ENCODE measurements at places on chromosomes 1 and 21.

DNA sequence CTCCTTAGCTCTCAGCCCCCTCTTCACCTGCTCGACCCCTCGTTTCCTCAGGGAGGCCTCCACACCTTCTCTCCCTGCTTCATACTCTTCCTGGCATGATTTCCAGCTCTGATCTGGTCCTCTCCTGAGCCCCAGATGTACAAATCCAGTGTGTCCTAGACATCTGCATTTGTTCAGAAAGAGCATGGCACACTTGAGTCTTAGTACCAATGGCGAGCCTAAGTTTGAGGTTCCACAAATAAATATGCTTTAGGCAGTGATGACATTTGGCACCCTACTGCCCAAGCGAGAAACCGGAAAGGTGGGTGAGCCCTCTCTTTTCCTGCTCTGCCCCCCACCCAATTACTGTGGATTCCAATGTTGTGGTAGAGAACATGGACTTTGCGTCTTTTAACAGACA lies 34.0 kb downstream of the ATP1A1 start:
- DNase-seq: no peak

DNA sequence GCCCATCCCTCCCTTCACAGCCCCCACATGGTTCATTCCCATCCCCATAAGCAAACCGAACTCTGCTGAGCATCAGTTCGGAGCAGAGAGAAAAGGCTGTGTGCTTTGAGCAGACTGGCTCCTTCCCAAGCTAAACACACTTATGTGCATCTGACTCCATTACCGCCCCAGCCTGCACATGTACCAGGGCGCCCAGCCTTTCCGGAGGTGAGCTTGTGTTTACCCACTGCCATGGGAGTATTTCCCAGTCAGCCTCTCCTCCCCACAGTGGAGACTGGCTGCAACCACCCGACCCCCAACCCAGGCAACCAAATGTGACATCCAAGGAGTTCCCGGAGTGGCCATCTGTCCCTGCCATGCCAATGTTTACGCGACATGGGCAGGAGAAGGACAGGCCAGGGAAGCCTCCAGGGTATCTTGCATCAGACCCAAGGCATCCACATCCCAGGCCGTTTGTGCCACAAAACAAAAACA lies 9.4 kb downstream of the TIAM1 start:
- no peak for DNase-seq

DNA sequence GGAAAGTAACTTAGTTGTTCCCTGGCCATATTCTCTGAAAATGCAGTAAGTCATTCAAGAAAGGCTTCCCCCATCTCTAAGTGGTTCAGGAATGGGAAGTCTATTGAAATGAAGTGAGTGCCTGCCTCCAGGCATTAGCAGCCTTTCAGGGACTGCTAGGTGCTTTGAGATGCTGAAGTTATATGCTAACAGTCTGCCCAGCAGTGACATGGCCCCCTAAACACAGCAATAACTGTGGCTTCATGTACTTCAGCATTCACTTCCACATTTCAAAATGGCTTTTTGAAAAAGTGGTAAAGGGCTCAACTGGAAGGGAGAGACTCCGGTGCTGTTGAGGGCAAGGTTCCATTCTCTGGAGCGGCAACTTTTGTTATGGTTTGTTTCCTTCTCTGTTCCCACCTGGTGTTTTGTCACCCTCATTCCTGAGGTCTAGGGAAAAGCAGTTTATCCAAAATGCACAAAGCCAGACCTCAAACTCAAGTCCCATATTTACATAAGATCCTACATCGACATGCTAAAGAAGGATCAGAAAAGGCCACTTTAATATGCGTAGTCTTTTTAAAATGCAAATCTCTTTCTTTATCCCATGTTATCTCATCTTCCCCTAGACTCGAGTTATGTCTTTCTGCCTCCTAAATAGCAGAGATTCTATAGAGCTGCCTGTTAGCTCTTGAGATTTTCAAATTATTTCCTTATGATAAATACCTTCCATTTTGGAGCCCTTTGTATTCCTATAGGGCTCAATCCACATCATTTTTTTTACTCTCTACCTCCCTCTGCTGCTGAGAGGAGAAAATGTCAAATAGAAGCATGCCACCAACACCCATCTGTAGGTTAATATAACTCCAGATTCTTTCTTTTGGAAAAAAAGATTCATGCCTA lies 34.2 kb upstream of the LRRC8C start:
- DNase-seq: peak; percentile 59

GRCh38 chr1:29685387-29685786 lies 449.1 kb downstream of the PTPRU start:
- no peak for DNase-seq

DNA sequence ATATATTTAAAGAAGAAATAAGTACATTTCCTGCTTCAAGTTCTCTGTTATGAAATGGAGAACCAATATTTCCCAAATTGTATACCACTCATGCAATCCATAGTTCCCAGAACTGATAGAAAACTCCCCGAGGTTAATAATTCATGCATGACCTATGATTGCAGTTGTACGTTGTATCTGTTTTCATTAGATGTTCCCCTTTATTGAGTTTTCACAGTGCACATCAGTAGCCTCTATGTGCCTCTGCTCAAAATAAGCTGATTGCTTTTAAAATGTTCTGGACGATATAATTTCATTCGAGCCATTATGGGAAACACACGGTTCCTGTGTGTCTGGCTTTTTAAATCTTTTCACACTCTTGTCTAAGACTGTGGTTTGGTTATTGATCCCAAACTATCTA lies 253.1 kb upstream of the KIAA0040 start:
- DNase-seq: no peak

DNA sequence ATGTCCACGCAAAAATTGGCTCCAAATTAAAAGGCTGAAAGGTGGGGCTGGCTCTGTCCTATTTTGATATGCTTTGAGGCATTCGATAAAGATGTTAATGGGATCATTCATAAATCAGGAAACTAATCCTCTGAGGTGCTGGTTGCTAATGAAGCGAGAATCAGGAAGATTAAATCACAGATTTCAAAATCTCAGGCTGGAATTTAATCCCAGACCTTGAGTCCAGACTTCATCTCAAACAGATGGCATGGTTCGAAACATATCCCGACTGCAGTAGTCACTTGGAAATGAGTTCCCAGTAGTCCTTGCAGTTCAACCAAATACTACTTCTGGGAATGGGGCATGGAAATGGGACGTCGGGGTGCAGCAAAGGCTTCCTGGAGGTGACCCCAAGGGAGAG lies 4.5 kb upstream of the KLF17 start:
- DNase-seq: no peak

- DNase-seq: no peak
Observed at GRCh38 chr21:18023157-18023556, 204.0 kb upstream of the C21orf91 start.

DNA sequence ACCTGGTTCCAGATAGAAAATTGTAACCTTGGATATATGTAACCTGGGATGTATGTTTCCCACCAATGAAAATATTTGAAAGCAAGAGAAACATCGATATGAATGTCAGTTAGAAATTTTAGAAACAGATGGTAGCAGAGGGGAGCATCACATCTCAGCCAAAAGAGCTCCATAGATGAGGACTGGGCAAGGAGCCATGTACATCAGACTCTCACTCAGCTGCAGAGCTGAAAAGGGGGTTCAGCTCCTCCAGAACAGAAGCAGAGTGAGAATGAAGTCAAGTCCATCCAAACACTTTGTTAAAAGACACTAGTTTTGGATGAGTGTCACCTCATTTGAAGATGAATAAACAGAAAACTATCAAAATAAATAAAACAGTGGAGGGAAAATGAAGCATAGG lies 202.4 kb downstream of the HMCN1 start:
- DNase-seq: no peak

DNA sequence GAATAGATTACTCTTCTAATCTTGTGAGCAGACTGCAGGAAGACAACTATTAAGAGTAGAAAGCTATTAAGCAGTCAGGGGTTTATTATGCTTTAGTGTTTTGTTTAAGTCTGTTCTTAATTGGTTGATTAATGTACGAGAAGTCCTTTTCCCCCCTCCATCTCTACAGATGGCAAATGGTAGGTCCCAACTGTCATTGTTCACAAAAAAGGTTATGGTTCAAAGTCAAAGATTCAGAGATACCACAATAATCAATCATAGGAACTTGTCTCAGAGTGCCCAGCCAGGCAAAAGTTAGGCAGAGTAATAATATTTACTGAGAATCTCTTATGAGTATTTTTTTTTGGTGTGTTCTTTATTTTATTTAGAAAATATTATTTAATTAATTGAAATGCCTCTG lies 26.8 kb downstream of the NFIA start:
- DNase-seq: no peak

GRCh38 chr1:94111879-94112278 lies 9.1 kb downstream of the ABCA4 start:
- no peak for DNase-seq

DNA sequence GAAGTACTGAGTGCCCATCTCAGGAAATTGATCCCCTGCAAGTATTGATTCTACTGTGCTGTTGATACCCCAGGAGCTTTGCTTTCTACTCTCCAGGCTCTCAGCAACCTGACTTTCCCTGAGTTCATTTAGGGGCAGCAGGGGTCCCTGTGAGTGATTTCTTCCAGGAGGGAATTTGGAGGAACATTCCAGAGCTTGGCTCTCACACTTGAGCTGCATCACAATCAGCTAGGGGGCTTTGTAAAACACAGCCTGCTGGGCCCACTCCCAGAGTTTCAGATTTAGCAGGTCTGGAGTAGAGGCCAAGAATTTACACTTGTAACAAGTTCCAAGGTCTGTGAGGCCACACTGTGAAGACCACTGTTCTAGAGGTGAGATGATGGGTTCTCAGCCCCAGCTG lies 16.1 kb upstream of the ACTL8 start:
- DNase-seq: no peak

GRCh38 chr21:19900149-19900548 lies 1098.1 kb upstream of the NCAM2 start:
- DNase-seq: no peak

GRCh38 chr21:34922479-34922878 lies 126.6 kb downstream of the RUNX1 start:
- DNase-seq: peak; percentile 52

- no peak for DNase-seq
Observed at GRCh38 chr1:155759966-155760630, 71.2 kb downstream of the DAP3 start.

GRCh38 chr1:50156241-50157010 lies 47.7 kb downstream of the ELAVL4 start:
- no peak for DNase-seq

- peak; percentile 53 for DNase-seq
Observed at GRCh38 chr21:45109831-45110492, 35.6 kb downstream of the ADARB1 start.

DNA sequence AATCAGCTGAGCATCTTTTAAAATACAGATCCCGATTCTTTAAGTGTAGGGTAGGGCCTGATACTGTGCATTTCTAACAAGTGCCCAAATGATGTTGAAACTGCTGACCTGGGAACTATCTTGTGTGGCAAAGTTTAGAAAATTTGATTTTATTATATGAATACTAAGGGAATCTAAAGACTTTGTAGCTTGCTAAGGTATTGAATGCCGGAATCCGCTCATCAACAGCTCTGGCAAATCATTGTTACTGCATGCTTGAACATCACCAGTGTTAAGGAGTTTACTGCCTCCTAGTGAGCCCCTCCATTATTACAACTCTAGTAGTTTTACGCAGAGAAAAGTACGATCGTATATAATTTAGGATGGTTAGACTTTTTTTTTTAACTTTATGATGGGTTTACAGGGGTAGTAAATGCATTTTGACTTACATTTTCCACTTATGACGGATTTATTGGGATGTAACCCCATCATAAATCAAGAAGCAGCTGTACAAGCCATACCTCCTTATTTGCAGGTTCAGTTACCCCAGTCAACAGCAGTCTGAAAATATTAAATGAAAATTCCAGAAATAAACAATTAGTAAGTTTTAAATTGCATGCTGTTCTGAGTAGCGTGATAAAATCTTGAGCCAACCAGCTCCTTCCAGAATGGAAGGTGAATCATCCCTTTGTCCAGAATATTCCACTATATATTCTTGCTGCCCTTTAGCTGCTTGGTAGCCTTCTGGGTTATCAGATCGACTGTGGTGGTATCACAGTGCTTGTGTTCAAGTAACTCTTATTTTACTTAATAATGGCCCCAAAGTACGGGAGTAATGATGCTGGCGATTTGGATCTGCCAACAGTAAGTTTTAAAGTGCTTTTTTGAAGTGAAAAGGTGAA lies 892 bp downstream of the TYW3 start:
- peak; percentile 78 for DNase-seq

DNA sequence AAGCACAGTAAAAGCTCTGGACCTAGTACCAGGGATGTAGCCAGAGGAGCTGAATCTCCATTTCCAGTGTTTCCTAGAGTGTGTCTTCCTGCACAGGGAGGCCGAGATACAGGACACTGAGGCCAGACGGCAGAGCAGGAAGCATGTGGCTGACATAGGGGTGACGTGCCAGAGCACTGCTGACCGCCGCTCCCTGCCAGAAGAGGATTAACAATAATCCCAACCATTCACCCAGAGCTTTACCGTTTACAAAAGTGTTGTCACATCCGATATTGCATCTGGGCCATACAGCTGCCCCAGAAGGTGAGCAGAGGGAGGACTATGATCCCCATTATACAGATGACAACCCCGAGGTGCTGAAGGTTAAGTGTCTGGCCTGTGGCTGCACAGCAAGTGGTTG lies 5.8 kb upstream of the CLDN19 start:
- no peak for DNase-seq

GRCh38 chr1:245481261-245481660 lies 326.5 kb downstream of the KIF26B start:
- DNase-seq: no peak

DNA sequence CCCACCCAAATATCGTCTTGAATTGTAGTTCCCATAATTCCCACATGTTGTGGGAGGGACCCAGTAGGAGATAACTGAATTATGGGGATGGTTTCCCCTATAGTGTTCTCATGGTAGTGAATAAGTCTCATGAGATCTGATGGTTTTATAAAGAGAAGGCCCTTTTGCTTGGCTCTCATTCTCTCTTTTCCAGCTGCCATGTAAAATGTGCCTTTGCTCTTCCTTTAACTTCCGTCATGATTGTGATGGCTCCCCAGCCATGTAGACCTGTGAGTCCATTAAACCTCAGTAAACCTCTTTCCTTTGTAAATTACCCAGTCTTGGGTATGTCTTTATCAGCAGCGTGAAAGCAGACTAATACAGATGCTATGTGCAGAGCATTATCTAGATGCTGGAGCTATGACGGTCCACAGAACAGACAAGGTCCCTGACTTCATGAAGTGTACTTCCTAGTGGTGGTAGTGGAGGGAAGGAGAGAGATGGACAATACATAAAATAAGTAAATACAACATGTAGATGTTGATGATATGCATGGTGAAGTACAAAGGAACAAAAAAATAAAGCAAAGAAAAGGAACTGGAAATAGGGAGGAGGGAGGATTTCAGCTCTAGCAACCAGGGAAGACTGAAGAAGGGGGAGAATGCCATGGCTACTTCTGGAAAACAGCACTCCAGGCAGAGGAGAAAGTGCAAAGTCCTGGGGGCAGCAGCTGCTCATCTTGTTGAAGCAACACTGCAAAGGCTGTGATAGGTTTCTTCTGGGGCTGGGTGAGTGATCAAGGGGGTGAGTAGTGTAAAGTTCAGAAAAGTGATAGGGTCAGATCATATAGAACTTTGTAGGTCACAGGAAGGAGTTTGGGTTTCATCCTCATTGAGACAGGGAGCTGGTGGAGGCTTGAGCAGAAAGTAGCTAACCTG lies 6.8 kb upstream of the RCAN1 start:
- DNase-seq: no peak

GRCh38 chr1:42947117-42947516 lies 11.6 kb downstream of the SLC2A1 start:
- no peak for DNase-seq

GRCh38 chr1:186869526-186870228 lies 40.9 kb downstream of the PLA2G4A start:
- no peak for DNase-seq

- DNase-seq: no peak
Observed at GRCh38 chr1:111737216-111738132, 1.7 kb downstream of the INKA2 start.

GRCh38 chr21:21236996-21237395 lies 238.8 kb downstream of the NCAM2 start:
- no peak for DNase-seq
